ENCODE measurements at places on chromosomes 3 and 15.
A peak's percentile ranks its signal among the peaks of the same experiment; 100 is the strongest.

GRCh38 chr15:25710184-25710583 is 152.9 kb downstream of the ATP10A start:
- peak; percentile 75 for DNase-seq

DNA sequence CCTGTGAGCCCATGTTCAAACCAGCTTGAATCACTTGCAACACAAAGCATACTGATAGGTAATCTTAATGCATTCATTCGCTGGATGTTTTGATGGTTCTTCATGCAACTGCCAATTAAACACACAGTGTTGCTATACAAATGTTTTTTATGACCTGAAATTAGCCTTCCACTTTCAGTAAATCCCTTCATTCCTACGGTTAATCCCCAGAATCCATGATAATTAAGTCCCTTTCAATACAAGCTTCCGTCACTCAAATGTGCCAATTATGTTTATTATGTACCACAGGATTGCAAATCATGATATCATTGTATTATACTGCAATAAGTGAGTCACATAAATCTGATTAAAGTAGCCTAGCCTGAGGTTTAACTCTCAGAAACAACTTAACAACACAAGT is 14.5 kb upstream of the LYZL4 start:
- no peak for DNase-seq

DNA sequence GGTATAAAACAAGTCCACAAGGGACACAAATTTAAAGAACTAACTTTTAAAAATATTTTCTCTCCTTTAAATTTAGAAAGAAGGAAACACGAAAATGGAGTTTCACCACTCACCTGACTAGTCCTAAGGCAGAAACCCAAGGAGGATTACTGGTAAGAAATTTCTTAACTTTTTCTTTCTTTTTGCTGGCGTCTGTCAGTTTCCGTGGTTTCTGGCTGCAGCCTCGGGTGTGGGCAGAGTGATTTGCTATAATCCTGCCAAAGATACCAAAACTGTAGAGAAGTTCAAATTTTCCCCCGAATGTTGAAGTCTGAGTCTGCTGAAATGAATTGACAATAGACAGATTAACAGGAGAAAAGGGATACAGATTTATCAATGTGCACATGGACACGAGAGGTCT is 843.6 kb upstream of the ALCAM start:
- DNase-seq: no peak

DNA sequence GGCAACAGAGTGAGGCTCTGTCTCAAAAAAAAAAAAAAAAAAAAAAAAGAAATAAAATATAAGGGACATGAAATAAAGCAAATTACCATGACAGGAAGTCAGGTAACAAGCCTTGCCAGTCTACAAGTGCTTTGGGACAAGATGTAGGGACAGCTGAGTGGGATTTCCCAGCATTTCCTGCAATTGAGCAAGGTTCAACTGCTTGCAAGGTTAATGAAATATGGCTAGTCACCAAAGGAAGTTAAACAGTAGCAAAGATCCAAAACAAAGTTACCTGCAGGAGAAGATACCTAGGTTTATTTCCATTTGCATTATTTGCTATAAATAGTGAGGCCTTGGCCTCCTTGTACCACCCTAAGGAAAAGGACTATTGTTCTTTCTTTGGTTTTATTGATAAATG is 22.3 kb upstream of the CNOT10 start:
- no peak for DNase-seq

- DNase-seq: no peak
These were observed 62.5 kb downstream of the RPN1 start for GRCh38 chr3:128588147-128588546.

- no peak for DNase-seq
These were observed 2.9 kb upstream of the TMEM266 start for GRCh38 chr15:76056931-76057330.

DNA sequence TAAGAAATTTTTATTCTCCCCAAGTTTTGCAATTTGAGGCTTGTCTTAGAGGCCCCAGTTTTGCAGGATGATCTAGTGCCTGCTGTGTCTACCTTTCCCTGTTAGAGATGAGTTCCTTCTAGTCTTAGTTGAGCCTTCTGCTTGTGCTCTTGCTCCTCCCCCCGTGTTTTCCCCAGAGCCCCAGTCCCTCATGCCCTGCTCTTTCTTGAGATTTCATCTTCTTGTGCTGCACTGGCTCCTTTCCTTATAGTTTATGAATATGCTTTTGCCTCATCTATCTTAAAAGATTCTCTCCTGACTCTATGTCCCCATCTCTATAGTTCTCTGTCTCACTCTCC is 4.7 kb downstream of the GAP43 start:
- no peak for DNase-seq

- no peak for DNase-seq
These were observed 51.9 kb downstream of the NKIRAS1 start for GRCh38 chr3:23864931-23865330.

- DNase-seq: no peak
These were observed 210.1 kb upstream of the MLF1 start for GRCh38 chr3:158360756-158361448.

DNA sequence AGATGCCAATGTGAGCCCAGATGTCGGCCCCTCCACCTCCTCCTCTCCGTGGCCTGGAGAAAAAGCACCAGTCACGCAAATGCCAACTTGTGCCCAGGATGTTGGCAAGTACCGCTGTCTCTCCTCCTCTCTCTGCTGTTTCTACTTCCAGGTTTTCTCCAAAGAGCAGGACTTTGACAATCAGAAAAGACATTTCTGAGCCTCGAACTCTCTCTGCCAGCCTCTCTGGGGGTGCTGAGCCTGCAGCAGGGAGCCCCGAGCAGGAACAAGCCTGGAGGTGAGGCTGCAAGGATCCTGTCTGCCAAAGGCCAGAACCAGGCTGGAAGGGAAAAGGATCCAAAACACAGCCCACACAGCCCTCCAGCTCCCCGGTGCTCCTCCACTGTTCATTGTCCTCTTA is 89.7 kb downstream of the SEC22A start:
- DNase-seq: no peak

GRCh38 chr15:69523010-69524001 is 70.7 kb downstream of the RPLP1 start:
- peak; percentile 91 for DNase-seq

DNA sequence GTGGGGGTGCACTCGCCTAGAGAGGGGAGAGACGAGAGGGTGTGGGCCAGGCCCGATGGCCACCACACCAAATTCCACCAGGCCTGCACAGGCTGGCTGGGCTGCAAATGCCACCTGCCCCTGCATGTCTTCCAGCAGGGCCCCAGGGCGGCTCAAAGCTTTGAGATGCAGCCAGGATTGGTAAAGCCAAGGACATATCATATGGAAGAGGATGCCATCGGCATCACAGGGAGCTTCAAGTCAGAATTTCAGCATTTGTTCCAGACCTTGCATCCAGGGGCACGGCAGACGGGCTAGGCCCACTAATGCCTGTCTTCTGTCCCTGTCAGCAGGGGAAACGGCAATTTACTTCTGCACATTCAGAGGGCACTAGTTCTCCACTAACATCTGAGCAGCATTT is 97.8 kb downstream of the NUP210 start:
- DNase-seq: no peak

GRCh38 chr3:14767245-14768051 is 51.3 kb upstream of the FGD5 start:
- no peak for DNase-seq

GRCh38 chr3:13451301-13451673 is 28.8 kb upstream of the HDAC11 start:
- peak; percentile 28 for DNase-seq

- no peak for DNase-seq
These were observed 43.1 kb downstream of the STARD5 start for GRCh38 chr15:81280696-81281455.

DNA sequence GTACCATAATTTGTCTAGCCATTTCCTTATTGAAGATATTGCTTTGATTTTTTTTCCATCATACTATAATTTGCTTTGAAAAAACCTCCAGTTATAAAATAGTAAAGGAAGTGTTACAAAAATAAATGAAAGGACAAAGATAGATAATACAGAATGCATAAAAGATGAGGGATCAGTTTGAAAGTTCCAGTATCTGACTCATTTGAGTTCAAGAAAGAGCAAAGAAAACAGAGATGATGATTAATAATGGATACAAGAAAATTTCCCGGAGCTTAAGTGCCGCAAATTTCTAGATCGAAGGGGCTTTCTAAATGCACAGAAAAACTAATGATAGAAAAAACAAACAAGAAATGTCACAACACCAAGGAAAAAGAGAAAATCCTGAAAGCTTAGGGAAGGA is 4.3 kb downstream of the WDR48 start:
- no peak for DNase-seq

DNA sequence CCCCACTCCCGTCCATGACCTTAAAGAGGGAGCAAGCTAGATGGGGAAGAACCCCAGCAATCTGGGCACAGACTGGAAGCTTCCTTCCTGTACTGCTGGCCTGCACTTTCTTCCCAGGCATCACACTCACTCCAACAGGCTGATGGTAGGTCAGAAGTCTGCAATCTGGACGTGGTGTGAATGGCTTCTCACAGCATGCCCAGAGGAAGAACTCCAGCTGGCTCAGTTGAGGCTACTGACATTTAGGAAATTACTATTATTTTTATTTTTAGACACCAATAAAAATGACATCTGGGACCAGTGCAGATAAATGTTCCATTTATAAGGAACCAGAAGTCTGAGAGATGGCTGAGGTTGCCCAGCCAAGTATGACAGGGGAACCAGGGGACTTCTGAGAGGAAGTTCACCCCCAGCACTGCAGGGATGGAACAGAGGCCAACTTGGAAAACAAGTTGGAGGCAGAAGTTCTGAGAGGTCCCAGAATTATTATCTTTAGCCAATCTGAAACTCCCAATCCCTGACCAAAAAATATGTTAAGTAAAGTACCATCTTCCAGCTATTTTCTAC is 163.8 kb upstream of the CTNNB1 start:
- no peak for DNase-seq

DNA sequence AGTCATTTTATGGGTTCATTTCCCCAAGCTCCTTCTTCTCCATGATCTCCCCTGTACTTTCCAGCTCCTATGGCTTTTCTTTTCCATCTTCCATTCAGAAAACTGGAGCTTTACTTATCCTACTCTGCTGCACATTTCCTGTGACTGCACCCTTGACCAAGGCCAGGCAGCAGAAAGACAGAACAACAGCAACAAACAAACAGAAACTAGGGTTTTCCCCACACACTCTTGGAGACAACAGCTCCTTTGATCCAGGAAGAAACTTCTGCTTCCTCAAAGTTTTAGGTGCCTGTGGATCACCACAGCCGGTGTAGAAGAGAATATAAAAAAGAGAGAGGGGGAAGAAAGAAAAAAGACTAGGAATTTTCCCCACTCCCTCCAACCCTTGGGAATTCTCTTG is 342.3 kb upstream of the CFAP20DC start:
- DNase-seq: no peak

DNA sequence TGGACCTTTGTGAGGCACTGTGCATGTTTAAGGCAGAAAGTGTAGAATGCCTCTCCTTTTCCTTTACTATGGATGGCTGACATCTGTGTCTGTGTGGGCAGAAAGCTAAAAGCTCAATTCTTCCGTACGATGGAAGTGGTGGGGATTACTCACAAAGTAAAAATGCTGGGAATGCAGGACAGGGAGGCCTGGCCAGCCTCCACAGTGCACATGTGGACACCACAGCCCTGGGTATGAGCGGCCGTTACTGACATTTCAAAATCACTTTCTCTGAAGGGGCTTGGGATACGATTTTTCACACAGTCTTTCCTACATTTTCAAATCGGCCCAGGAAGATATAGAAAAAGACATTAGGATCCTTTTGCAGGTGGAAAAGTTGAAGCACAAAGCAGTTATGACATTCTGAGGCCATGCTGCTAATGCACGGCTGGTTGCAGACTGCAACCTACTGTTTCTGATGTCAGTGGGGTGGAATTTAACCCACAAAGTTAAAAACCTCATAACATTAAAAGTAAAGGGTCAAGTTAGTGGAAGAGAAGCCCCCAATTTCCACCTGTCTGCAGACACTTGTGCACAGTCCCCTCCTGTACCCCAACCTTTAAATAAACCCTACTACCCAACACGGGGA is 27.9 kb downstream of the EHD4 start:
- no peak for DNase-seq

- DNase-seq: no peak
These were observed 37.5 kb upstream of the MYZAP start for GRCh38 chr15:57554063-57554811.

DNA sequence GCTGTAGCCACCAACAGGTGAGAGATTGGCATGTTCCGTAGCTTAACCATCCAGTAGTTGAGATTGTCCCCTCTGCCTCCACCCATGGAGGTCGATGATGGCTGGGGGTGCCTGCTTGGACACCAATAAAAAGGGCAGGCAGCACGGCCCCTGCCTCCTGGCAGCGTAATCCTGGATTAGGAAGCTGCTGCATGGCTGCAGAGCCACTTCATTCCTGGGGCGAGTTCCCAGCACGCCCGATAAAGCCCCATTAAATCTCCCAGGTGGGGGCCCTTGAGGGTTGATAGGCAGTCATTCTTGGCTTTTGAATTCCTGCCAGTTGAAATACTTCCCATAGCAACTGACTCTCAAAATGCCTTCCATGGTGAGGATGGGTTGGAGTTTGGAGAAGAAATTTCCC is 67.8 kb downstream of the PLXNA1 start:
- no peak for DNase-seq

DNA sequence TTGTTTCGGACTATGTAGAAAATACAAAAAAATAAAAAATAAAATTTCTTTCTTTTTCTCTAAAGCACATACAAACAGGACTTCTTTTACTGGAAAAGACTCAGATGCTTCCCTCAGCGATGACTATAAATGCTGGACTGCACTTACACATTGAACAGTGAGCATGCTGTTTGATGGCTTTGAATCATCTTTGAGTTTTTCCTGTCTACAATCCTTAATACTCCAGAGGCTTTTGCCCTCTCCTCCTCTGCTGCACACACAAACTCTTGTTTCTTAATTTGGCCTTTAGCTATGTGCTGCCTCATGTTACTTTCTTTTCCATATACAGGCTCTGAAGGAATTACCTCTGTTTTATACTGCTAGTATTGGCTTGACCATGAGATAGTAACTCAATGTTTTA is 575.1 kb downstream of the EPHA3 start:
- no peak for DNase-seq

- DNase-seq: no peak
These were observed 10.3 kb downstream of the FAM227B start for GRCh38 chr15:49610157-49610918.

DNA sequence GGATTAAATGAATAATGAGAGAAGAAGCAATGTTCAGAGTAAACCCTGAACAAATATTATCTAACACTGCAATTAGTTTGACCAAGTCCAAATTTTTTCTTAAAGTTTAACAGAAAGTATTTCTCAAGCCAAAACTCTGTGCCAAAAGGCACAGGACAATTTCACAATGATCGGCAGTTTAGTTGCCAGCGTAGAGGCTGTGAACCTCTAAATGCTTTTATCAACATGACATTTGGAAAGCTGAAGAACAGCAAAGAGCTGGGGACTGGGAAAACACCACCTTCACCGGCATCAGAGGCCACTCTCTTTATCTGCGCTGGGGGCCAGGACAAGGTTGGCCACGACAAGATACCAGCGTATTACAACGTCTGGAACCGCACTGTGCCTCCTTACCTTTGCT is 125.6 kb downstream of the ADAMTS17 start:
- no peak for DNase-seq

Data from nephron progenitor cell (in vitro differentiated cells).